ENCODE measurements at places on chromosomes 7 and 10. TPM values are rescaled to one million over a fixed set of nuclear protein-coding genes. Genes with fewer than 3 reads are reported as not detected.

Gene NXPH1
- not detected for total RNA-seq

DNA sequence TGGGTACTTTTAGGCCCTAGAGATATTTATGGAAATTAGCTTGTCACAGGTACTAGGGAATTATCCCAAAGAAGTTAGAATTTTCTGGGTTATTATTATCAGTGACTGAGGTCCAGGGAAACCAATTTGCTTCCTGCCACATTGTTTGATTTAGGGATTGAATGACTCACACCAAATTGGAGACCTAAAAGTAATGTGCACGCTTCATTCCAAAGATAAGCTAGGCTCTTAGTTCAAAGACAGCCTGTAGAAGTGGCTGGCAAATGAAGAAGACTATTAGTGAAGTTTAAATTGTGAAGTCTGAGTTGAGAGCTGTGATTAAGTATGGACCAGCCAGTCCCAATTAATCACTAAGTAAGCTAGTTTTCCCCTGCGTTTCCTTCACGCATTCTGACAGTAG, 188.1 kb upstream of the MYO3A start:
- DNase-seq: no peak
- H3K27me3 ChIP-seq: no peaks in the 10 kb centered on the region
- no peak overlapping the region for H3K4me3 ChIP-seq
- no peaks in the 10 kb centered on the region for H3K4me1 ChIP-seq
- H3K27ac ChIP-seq: no peak overlapping the region

Gene MYO1G
- 0.13 TPM for total RNA-seq

DNA sequence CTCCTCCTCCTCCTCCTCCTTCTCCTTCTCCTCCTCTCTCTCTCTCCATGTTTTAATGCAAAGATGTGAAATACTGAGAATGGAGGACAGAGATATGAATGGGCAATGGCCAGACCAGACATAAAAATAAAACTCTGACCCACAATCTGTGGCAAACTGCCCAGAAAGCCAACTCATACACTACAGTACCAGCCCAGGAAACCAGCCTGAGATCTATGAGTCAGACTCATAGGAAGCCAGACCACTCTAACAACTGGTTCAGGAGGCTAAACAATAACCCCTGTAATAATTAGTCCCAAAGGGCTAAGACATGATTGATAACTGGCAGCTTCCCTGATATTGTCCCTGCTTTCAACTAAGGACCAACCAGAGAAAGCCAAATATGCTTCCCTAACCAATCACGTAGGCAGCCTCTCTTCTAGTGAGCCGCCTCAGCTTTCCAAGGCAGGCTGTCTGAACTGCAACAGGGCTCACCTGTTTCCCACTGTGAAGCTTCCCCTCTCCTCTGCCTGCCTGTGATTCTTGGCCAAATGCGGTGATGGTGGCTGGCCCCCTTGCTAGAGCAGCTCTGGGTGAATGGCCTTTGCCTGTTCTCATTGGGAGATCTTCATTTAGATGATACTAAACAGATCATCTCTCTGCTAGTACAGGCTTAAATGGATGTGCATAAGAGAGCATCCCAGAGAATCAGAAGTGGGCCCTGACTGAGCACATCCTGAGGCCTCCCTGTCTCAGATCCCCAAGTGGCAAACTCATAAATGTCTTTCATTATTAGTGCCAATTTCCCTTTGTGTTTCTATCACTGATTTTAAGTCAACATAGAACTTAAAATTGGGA, 817.6 kb downstream of the TNS3 start:
- no peaks in the 10 kb centered on the region for H3K4me1 ChIP-seq
- no peak for DNase-seq
- H3K36me3 ChIP-seq: no peaks in the 10 kb centered on the region
- peaks cover 4% of the 10 kb centered on the region for H3K27me3 ChIP-seq
- H3K4me3 ChIP-seq: no peak overlapping the region

Gene ZNF479
- not detected for total RNA-seq

DNA sequence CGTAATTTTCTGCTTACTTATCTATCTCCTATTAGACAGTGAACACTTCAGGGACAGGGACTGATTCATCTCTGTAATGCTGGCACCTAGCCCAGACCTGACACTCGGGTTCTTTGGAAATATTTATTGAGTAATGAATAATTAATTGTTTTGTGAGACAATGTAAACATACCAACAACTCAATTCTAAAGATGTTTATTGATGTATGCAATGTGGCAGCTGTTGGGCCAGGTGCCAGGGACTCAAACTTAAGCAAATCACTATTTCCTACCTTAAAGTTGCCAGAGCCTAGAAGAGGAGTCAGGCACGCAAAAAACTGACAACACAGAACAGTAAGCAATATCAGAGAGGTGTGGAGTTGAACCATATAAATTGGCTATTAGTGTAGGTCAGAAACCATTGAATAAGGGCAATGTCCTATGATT, 63.6 kb upstream of the BMPER start:
- no peaks in the 10 kb centered on the region for H3K27me3 ChIP-seq
- no peak overlapping the region for H3K4me3 ChIP-seq
- DNase-seq: no peak
- no peaks in the 10 kb centered on the region for H3K4me1 ChIP-seq
- H3K27ac ChIP-seq: no peak overlapping the region

GRCh38 chr7:17123020-17123419, 175.4 kb upstream of the AHR start:
- H3K36me3 ChIP-seq: no peaks in the 10 kb centered on the region
- no peak for DNase-seq
- peaks cover 1% of the 10 kb centered on the region for H3K27me3 ChIP-seq
- no peak overlapping the region for H3K27ac ChIP-seq
- H3K4me1 ChIP-seq: peaks cover 4% of the 10 kb centered on the region
- H3K4me3 ChIP-seq: no peak overlapping the region

DNA sequence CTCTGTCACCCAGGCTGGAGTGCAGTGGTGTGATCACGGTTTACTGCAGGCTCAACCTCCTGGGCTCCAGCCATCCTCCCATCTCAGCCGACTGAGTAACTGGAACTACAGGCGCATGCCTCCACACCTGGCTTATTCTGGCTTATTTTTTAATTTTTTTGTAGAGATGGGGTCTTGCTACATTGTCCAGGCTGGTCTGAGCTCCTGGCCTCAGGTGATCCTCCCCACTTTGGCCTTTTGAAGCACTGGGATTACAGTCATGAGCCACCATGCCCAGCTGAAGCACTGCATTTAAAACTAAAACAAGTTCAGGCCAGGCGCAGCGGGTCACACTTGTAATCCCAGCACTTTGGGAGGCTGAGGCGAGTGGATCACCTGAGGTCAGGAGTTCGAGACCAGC, 8.0 kb downstream of the SH3PXD2A start:
- peaks cover 10% of the 10 kb centered on the region for H3K36me3 ChIP-seq
- peaks cover 71% of the 10 kb centered on the region for H3K4me1 ChIP-seq
- DNase-seq: no peak
- H3K27ac ChIP-seq: no peak overlapping the region
- H3K4me3 ChIP-seq: no peak overlapping the region

Gene LLCFC1
- total RNA-seq: not detected
